ENCODE measurements at places on chromosomes 12 and 14.

GRCh38 chr12:30564394-30564793, 131.3 kb downstream of the IPO8 start:
- DNase-seq: no peak

DNA sequence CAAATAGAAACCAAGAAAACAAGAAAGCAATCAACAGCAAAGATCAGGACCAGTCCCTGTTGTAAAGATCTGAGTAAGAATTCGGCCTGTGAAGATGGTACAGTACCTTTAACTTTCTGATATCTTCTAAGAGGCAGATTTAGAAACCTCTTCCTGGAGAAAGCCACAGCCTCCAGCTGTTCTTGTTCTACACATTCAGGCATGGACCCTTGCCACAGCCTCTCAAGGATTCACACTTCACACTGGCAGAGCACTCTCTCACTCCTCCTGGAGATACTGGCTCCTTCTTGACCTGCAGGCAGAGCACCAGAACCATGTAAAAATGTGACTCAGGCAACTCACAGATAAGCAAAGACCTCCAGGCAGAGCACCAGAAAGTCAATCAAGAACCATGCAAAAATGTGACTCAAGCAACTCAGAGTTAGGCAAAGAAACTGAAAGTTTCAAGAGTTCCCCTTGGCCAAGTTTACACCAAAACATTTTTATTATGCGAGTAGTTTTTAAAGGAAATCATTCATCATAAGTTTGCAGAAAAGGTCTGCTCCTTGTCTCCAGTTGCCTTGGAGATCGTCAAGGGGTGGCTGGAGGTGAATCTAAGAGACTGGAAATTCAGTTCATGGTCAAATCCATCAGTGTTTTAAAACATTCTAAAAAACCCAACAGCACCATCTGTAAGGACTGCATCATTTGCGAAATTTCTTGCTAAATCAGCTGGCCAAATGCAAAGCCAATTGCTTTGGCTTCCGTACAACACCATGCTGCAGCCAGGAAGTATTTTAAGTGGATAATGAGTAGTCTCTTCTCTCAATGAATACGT, 119.3 kb upstream of the MDM1 start:
- peak; percentile 30 for DNase-seq

DNA sequence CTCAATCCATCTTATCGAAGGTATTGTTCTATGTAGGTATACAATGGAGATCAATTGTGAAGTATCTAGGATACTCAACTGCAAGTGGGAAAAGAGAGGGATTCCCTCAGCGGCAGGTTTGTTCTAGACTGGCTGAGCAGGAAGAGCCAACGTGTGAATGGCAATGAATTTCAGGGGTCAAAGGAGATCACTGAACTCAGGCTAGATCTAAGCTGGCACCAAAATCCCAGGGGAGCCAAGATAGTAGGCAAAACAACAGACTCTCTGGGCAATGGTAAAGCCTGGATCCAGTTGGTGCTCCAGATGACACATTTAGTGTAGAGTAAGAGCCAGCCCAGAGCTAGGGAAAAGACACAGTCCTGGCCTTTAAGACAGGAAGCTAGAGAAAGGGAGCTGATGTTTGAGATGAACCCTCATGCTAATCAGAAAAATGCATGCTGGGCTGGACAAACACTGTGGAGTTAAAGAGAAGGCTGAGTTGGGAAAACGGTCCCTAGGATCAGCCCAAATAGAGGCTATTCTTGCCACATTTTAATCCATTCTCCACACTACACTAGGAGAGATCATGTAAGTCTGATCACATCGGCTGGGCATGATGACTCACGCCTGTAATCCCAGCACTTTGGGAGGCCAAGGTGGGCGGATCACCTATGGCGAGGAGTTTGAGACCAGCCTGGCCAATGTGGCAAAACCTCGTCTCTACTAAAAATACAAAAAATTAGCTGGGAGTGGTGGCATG, 45.6 kb downstream of the EFCAB11 start:
- DNase-seq: no peak

GRCh38 chr12:106114447-106115068, 24.2 kb downstream of the NUAK1 start:
- DNase-seq: no peak

GRCh38 chr14:75323571-75323970, 44.9 kb downstream of the FOS start:
- DNase-seq: no peak

DNA sequence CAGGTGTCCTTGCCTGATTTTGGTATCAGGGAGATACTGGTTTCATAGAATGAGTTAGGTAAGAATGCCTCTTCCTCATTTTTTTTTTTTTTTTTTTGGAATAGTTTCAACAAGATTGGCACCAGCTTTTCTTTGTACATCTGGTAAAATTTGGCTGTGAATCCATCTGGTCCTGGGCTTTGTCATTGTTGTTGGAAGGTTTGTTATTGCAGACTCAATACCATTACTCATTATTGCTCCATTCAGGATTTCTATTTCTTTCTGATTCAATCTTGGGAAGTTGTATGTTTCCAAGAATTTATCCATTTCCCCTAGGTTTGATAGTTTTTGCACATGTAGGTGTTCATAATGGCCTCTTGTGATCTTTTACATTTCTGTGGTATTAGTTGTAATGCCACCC, 126.0 kb upstream of the KITLG start:
- no peak for DNase-seq

DNA sequence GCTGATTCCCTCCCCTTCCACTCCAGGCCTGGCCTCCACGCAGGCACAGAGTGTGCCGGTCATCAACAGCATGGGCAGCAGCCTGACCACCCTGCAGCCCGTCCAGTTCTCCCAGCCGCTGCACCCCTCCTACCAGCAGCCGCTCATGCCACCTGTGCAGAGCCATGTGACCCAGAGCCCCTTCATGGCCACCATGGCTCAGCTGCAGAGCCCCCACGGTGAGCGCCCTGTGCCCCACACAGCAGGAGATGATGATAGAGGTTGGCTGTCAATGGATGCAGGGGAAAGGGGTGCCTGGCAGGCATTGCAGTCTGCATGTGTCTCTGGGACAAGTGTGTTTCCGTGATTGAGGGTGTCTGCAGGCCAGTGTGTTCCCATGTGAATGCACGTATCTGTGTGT, 18.8 kb downstream of the C12orf43 start:
- no peak for DNase-seq

- DNase-seq: no peak
Observed at GRCh38 chr12:89889062-89889461, 180.4 kb upstream of the ATP2B1 start.

DNA sequence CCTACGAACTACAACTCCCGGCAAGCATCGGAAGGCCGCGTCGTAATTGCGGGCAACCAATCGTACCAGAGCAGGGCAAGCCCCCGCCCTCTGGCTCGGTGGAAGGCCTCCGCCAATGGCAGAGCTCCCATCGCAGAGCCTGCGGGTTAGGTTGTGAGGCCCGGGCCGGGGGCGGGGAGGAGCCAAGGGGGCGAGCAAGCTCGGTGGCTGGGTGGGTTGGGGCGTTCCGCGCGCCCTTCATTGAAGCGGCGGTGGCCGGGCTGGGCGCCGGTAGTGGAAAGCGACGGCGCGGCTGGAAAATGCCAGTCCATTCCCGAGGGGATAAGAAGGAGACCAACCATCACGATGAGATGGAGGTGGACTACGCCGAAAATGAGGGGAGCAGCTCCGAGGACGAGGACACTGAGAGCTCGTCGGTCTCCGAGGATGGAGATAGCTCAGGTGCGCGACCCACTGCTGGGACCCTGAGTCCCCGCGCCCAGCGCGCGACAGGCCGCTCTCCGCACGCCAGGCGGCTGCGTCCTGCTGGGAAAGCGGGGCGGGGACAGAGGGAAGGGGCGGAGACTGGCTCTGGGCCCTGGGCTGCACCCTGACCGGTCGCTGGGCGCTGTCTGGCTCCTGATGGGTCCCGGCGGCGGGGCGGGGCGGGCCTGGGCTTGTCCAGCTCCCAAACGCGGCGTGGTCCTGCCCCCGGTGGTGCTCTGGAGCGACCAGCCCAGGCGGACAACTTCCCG, at the start of gene BRMS1L:
Gene BRMS1L, plus strand, starts transcription at position 121 of the 734 bp plus-strand sequence. Its CDS starts 179 bp downstream, at position 300.
- DNase-seq: peak; percentile 96

GRCh38 chr12:32457251-32458025, 58.1 kb downstream of the FGD4 start:
- no peak for DNase-seq

DNA sequence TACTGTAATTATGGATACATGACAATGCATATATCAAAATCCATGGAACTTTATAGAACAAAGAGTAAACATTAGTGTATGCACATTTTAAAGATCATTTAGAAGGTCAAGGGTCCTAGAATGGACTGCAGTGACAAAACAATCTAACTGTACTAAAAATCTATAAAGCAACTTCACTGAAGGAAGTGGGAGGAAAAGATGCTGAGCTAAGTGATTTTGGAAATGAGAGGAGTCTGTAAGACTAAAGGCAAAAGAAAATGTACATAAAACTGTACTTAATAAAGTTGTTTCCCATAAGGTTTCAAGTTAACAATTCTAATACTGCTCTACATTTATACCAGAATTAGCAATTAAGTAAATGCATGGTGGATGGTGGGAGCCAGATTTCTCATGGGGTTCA, 46.9 kb upstream of the HIF1A start:
- no peak for DNase-seq

DNA sequence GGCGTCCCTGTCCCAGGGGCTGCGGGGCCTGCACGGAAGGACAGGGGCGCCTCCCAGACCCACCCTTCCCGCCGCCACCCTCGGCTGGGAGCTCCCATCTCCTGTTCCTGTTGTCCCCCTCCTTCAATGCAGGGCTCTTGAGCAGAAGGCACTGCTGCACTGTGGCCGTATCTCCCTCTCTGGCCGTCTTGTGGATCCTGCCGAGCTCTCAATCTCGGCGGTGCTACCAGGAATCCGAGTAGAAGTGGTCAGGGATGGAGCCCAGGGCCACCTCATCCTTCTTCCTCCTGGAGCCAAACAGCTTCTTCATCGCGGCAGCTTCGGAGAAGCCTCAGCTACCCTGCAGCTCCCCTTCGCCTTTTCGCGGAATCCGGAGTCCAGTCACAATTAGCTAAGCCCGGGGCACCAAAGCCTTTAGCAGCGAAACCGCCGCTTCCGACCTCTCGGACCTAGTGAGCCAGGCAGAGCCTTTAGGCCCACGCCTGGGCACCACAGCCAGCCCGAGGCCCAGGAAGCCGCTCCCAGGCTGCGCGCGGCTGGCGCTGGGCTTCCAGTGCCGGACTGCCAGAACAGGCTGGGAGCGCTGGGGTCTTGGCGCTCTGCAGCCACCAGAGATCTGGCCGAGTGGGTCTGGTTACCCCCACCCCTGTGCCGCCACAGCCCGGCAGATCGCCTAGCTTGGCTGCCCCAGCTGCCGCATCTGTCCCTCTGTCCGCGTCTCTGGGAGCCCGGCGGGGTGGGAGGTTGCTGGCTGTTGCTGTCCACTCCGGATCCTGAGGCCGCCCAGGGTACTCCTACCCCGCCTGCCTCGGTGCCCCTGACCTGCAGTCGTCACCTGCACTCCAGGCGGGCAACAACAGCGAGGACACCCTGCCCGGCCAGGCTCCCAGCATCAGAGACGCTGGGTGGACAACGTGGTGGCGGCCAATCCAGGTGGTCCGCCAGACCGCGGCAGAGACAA, 69.1 kb downstream of the ASCL4 start:
- DNase-seq: no peak

DNA sequence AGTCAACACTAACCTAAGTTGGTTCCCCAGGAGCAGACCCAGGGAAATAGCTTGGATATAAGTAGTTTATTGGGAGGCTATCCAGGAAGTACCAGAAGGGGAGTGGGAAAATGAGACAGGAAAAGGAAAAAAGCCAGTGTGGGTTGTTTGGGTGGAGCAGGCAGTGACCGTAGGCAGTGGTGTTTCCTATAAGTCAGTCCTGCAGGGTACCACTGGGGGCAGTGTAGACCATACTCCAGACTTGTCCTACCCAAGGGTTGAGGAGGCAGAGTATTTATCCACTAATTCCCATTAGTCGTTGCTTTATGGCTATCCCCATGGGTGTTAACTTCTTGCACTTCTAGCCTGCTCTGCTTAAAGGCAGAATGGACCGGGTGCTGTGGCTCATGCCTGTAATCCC, 6.4 kb upstream of the CCDC60 start:
- no peak for DNase-seq

- DNase-seq: no peak
Observed at GRCh38 chr12:45509187-45509586, 220.3 kb upstream of the ARID2 start.

DNA sequence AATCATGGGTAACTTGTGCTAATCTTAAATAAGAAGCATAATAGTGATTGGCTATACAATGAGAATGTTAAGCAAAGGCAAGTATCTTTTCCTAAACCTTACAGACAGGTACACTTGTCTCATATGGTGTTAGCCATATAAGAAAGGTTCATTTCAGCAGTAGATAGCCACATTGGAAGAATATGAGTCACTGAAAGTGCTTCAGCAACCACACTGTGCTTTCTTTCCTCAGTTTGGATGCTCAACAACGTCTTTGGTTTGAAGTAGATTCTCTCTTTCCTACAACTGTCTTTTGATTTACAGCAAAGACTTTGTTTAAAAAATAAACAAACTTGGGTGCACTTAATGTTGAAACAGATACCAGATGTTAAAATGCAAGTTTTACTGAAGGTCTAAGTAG, 8.9 kb downstream of the DDHD1 start:
- DNase-seq: no peak

DNA sequence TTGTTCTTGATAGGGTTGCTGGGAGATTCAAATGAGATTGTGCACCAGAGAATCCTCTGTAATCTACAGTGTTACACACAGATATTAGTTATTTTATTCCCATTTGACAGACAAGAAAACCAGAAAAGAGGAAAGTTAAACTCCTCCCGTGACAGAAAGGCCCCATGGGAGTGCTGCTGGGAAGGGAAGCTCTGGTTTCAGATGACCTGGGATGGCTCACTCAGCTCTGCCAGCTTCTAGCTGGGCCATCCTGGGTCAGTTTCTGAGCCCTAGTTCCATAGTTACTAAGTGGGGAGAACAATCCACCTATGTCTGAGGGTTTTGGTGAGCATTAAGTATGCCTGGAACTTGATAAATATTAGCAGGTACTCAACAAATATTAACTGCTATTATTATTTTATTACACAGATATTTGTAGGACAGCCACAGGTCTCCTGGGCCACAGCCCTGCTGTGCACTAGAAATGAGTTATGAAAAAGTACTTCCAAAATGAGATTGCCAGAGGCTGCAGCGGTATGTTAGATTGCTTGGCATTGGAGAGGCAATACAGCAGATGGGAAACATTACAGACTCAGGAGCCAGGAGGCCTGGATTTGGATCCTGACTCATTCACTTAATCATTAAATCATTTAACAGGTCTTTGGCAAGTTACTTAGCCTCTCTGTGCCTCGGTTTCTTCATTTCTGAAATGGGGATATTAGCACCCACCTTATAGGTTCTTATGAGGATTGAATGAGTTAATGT, 47.1 kb upstream of the STON2 start:
- no peak for DNase-seq

- no peak for DNase-seq
Observed at GRCh38 chr14:86646696-86647690, 1117.0 kb downstream of the FLRT2 start.
